ENCODE measurements at places on chromosomes 2 and 18.

DNA sequence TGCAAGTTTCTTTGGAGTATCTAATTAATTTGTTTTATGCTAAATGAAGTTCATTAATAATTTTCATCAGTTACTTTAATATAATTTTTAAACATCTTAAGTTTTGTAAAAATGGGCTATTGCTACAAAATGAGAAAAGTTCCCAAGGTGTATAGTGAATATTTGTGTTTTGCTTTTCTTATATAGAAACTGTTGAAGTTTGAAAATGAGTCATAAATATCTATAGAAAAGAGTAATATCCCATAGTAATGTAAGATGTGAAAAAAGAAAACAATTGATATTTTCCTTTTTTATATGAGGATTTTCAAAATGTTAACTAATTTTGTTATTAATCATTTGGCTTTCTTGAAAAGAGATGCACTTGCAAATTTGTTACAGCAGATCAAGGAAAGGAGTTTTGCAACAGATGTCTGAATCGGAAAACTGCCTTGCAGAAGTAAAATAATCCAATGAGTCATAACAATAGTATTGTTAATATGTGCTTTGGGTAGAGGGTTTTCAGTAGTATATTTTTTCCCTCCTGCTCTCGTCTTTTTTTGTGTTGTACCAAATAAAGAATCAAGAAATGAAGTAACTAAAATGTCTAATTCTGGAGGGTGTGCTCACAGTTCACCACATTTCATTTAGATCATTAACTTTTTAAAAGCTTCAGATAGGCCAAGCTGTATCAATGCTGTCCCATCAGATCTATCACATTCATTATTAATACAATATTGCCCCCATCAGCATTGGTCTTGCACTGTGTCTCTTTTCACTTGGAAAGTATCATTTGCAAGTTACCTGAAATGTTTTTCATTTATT, 15.5 kb downstream of the DUSP19 start:
- DNase-seq: no peak

DNA sequence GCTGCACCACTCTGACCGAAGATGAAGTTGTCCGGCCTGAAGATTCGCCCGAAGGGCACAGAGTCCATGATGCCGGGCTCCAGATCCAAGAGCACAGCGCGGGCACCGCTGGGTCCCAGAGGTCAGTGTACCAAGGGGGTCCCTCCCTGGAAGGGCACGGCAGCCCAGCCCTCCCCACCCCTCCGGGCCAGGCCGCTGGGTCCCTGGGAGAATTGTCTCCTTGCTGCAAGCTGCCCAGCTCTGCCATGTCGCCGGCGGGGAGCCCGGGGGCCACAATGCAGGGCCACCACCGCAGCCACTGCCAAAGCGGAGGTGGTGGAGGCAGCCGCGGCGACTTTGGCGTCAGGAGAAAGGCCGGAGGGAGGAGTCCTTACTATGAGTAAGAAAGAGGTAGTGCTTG, 189.5 kb upstream of the CYRIA start:
- no peak for DNase-seq

DNA sequence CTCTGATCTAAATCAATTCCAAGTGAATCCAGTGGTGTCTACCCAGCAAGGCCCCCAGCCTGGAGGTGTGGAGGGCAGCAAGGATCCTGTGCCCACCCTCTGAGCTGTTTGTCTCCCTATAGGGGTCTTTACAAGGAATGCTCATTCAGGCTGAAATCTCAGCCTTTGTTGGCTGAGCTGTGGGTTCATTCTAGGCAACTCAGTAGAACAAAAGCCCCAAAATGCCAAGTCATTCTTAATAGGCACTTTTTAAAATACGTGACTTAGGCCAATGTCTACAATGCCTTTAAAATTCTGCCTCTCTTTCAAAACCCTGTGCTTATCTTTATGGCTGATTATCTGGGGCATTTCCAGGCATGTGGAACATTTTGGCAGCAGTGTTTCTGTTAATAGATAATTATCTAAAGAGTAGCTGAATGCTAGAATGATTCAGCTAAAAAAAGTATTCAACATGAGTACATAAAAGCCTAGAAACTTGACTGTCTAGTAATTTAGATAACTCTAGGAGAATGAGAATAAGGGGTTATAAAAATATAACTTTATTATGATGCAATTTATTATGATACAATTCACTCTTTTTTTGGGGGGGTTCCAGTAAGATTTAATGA, 7.4 kb downstream of the UGT1A6 start:
- no peak for DNase-seq

- DNase-seq: no peak
Measured at GRCh38 chr2:233213011-233213410, 38.5 kb upstream of the ATG16L1 start.

GRCh38 chr2:48901015-48901343, 145.5 kb upstream of the LHCGR start:
- no peak for DNase-seq

- no peak for DNase-seq
Measured at GRCh38 chr2:113092864-113093612, 25.3 kb downstream of the IL1F10 start.

GRCh38 chr18:48742706-48743475, 204.1 kb downstream of the CTIF start:
- peak; percentile 76 for DNase-seq

GRCh38 chr2:66775730-66776422, 341.0 kb downstream of the MEIS1 start:
- DNase-seq: no peak

GRCh38 chr2:160336635-160337034, 136.6 kb upstream of the ITGB6 start:
- DNase-seq: no peak

- DNase-seq: no peak
Measured at GRCh38 chr2:219836647-219837177, 209.3 kb downstream of the SLC4A3 start.

DNA sequence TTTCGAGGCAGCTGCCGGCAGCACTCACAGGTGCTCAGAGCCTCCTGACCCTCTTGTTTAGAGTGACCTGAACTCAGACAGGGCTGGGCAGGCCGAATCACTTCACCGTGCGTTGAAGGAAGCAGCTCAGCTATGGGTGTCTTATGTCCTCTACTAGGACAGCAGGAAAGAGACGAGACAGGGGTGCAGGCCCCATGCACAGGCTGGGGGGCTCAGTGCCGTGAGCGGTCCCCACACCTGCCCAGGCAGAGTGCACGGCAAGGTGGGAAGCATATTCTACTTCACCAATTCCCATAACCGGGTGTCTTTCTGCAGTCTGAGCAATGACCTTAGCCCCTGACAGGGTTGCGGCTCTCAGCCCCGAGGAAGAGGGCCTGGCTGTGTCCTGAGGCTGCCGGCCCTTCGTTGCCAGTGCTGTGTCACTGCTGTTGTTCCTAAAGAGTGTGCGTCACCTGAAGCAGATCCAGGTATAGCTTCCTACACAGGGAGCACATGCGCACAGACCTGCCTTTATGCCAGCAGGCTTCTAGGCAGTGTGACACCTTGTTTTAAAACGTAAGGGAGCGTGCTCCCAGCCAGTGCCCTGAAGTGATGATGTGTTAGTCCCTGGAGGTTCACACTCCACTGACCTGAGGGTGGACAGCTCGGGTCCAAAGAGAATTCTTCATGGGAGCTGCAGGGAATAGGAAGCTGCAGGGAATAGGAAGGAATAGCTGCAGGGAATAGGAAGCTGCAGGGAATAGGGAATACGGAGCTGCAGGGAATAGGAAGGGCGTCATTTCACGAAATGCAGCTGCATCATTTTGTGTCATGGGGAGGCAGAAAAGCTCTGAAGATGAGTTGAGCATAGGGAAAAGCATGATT, 207.9 kb upstream of the SALL3 start:
- DNase-seq: no peak

DNA sequence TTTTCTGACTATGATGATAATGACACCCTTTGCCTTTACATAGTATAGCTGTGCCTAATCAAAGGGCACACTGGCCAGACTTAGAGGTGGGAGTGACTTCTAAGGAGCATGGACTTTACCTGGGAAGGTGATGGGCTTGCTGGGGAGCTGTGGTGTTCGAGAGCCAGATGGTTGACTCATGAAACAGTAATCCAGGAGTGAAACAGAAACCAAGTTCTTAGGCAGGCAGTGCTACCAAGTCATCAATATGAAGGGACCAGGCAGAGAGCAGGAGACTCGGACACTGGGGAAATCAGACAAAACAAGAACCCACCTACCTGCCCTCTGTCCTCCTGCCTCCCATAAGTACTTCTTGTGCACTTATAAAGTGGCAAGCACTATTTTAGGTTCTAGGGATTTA, 430.4 kb downstream of the DLGAP1 start:
- no peak for DNase-seq

- no peak for DNase-seq
Measured at GRCh38 chr2:187698374-187699110, 144.3 kb upstream of the TFPI start.

- no peak for DNase-seq
Measured at GRCh38 chr2:32136097-32136496, 29.6 kb upstream of the SLC30A6 start.

GRCh38 chr18:68940039-68940438, 142.2 kb downstream of the CCDC102B start:
- no peak for DNase-seq
